ENCODE measurements at places on chromosomes 3 and 15.

DNA sequence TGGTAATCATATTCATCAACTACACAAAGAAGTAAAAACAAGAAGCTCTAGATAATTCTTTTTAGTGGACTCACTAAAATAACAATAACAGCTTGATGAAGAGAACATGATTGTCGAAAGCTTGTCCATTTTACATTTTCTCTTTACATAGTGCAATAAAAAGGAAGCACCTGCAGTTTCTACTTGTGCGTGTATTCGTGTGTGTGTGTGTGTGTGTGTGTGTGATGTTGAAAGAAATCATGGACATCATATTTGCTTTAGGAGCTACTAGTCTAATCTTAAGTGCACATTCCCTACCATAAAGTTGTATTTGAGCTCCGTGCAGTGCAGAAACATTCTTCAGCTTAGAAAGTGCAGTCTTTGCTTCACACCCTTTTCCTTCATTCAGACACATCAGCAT is 288.8 kb downstream of the ZBTB20 start:
- no peak for DNase-seq

- DNase-seq, result no peak
These were observed 11.6 kb downstream of the MYL3 start for GRCh38 chr3:46851364-46852333.

DNA sequence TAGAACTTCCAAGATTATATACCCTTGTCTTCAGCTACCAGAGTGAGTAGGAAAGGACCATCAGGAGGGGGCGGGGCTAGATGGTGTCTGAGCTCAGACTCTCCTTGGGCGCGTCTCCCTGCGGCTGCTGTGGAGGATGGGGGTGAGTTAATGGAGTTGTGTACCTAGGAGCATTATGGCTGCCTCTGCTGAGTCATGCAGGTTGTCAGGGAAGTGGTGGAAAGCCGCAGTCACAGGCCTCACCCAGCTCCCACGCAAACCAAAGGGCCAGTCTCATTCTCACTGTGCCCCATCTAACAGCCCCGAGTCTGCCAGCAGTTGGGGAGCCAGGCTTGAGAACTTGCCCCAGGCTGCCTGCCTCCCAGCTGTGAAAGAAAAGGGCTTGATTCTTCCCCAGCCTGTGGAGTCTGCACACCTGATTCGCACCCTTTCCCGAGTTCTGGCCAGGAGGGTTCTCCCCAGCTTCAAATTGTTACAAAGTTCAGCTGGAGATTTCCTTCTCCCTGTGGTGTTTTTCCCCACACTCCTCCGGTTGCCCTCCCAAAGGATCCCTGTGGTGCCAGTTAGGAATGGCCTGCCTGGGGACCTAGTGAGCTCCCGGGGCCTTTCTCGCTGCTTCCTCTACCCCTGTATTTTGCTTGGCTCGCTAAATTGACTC is 143.3 kb downstream of the HCN4 start:
- DNase-seq, result peak; percentile 7

DNA sequence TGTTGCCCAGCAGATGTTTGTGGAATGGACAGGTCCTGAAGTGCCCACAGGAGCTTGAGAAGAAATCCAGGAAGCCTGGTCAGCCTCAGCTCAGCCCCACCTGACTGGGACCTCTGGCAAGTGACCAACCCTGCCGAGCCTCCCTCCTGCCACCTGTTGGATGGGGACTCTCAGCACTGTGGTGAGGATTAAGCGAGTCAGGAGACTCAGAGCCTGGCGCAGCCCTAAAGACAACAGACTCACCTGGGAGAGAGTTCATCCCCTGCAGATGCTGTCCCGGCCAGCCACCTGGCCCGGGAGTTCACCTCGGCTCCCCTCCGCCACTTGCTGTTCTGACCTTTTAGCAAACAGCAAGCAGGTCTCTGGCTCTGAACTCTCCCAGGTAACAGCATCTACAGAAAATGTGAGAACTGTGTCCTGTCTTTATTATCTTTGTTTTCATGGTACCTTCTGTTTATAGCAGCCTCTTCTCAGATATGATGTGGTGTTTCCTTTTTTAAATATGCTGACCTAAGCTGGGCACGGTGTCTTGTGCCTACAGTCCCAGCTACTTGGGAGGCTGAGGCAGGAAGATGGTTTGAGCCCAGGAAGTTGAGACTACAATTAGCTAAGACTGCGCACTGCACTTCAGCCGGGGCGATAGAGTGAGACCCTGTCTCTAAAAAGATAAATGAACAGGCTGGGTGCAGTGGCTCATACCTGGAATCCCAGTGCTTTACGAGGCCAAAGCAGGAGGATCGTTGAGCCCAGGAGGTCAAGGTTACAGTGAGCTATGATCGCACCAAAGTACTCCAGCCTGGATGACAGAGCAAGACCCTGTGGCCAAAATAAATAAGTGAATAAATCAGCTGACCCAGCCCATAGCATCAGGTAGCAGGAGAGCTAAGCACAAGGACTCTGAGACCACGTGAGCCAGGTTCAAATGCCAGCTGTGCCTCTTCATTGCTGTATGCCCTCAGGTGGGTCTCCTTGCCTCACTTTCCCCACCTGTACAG is 32.4 kb upstream of the SLC6A6 start:
- no peak for DNase-seq

DNA sequence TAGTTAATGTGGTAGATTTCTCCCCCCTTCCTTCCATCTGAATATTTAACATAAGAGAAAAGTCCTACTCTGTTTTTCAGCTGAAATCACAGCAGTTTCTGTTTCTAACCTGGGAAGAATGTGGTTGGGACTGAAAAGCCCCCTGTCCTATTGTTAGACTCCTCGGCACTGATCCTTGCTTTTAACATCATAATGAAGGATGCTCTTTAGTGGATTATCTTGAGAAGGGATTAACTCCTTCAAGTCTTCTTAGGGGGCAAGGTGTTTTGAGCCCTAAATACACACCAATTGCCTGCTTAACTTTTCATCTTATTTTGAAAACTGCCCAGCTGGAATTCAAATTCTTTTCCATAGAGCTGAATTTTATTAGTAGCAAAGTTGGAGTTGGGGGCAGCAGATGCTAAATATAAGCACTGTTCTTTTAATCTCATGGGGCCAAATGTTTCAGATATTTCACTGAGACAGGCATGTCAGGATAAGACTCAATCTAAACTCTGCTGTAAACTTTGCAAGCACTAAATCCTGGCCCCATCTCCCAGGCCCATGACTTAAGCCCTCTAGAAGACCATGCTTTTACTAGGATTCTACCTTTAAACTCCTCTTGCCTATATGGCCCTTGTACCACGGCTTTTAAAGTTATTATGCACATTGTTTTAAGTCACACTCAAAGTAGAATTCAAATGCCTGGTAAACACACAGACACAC is 243.2 kb upstream of the NR2F2 start:
- no peak for DNase-seq

- no peak for DNase-seq
These were observed 5.1 kb downstream of the RBP1 start for GRCh38 chr3:139534455-139534812.

DNA sequence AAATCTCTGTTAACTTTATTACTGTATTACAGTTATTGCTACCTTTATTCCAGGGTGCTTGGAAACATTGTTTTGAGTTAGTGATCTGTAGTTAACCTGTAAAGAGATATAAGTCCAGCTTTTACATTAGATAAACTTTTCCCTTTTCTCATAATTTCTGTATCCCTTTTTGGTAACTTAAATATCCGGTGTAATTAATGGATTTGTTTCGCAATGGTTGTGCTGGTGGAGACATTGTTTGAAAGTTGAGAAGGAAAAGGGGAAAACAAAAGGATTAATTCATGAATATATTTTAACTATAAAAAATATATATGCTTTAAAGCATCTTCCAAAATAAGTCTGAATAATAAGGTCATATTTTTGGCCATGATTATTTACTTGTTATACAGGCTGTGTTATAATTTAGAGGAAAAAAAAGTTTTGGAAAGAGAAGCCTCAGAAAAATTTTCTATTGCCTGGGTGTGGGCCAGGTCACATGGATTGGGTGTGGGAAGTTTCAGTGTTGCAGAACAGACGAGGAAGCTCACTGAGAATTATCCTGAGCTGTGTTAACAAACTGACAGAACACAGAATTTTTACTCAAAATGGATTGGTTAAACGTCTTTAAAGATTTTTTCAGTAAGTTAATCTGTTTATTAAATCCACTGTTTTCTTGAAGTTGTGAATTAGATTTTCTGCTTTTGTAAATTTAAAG is 27.7 kb upstream of the IL20RB start:
- no peak for DNase-seq

DNA sequence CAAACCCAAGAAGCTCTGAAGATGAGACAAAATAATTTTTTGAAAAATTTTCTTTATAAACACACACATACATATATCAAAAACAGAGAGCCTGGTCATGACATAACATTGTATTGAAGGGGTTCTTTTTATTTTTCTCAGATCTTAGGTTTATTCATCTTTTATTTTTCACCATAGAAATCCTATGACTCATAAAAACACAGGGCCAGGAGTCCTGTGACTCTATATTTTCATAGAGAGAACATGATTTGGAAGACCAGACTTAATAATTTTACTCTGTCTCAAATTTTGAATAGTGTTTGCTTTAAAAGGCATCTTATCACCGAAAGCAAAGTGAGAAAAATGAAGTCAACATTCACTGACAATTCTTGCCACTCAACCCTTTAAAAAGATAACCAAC is 57.7 kb downstream of the SUCNR1 start:
- no peak for DNase-seq

DNA sequence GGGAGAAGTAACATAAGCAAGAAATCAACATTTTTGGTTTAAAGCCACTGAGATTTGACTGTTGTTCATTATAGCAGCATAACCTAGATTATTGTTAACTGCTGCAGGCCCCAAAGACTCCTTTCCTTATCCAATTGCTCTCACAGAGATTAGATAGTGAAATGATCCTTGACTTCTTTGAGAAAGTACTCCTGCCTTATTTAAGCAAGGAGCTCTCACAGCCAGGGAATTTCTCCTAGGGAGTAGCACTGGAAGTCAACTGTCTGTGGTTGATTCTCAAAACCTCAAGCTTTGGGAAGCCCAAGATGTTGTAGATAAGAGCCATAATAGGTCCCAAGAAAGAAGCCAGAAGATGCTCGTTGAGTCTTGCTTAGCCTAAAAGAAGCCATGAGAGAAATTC is 151.8 kb upstream of the TSC22D2 start:
- DNase-seq, result no peak

- DNase-seq, result no peak
These were observed 125.0 kb upstream of the ROPN1 start for GRCh38 chr3:124116906-124117305.

GRCh38 chr15:33021806-33022389 is 172.6 kb downstream of the FMN1 start:
- no peak for DNase-seq

- no peak for DNase-seq
These were observed 128.7 kb upstream of the SLC2A2 start for GRCh38 chr3:171155122-171155700.
